ENCODE measurements at places on chromosomes 2 and 18.

GRCh38 chr2:234706086-234706485 lies 209.2 kb upstream of the ARL4C start:
- no peak for DNase-seq

DNA sequence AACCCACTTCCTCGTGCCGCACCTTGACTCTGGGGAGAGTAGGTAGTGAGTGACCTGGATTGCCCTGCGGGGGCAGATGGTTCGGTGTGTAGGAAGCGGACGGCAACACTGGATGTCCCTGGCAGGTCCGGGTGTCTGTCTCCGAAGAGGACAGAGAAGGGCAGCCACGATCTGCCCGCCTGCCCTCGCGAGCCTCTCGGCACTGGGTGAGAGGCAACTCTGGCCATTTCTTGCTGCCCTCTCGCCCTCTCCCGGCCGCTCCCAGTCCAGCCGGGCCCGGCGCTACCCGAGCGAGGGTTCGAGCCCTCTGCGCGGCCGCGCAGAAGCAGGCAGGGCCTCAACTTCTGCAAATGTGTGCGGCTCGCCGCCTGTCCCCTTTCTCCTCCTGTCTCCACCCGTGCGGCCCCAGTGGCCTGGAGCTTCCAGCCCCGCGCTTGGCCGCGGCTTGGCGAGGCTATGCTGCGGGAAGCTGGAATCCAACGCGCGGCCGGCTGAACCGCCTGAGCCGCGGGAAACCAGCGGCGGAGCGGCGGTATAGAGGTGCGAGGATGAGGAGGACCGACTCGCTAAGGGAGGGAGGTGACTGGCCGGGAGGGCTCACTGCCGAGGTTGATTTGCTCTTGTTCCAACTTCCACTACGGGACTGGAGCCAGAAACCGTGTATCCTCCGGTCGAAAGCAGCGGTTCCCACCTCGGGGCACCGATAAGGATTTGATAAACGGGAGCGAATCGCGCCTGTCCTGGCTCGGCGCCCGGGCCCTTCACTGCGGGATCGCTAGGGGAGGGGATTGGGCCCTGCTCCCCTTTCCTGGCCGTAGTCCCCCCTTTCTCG lies 1.5 kb downstream of the EPAS1 start:
- no peak for DNase-seq

DNA sequence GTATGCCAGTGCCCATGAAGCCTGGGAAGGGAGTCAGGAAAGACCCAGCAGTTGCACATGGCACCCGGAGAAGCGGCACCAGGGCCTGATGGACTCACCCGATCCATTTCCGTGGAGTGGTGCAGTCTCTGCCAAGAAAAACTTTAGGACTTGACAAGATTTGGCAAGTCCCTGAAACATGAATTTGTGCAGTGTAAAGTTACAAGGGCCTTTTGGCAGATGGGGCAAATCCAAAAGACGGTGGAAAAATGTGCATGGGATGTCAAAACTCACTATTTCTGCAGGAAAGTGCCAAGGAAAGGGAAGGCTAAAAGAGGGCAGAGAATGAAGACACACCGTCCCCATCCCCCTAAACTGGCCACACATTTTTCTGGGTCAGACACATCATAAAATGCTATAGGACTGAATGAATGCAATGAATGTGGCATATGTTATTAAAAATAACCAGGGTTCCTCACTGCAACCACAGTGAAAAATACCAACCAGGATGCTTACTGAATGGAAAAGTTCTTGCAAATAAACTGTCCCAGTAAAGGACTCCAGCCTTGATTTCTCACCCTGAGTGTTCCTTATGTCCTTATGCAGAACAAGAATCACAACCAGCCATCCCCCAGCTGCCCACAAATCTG lies 173.5 kb upstream of the SIX2 start:
- DNase-seq = no peak

GRCh38 chr2:98028931-98029717 lies 33.4 kb upstream of the TMEM131 start:
- DNase-seq = no peak

DNA sequence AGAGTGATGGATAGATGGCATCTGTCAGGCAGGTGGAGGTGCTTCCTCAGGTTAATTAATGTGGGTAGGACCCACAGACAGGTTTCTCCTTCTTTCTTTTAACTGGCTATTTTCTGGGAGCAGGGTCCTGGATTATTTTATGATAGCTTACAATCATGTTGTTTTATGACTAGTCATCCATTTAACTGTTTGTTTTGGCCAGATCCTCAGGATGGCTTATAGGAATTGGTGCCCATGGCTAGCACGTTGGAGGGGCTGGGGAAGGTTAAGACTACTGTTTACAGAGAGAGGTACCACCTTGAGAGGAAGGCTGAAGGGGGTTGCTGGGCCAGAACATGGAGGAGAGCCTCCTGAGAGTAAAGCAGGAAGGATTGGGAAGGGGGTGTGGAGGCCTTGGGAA lies 78.0 kb upstream of the MGAT5 start:
- no peak for DNase-seq

GRCh38 chr2:145086910-145087309 lies 567.0 kb upstream of the ZEB2 start:
- DNase-seq = no peak

GRCh38 chr2:11930211-11930761 lies 183.9 kb downstream of the LPIN1 start:
- DNase-seq = no peak

DNA sequence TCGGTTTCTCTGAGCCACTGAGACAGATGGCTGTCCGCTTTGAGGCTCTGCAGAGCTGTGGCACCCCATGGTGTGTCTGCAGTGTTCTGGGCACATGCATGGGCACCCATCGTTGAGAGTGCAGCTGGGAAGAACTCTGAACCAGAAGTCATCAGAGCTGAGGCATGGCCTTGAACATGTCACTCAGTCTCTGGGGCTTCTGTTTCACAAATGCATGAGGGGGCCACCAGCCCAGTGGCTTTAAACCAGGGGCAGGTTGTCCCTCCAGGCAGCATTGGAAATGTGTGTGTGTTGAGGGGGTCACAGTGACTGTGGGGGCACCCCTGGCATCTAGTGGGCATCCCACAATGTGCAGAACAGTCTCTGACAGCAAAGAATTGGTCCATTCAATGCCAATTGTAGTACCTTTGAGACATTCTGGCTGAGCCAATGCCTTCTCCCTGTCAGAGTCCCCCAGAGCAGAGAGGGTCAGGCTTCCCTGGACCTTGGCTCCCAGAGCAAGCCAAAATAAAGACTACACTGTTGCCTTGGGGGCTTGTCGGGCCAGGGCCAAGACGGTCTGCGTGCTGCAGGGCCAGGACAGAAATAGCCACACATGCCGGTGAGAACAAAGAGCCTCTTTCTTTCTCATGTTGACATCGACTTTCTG lies 9.3 kb upstream of the PSMD1 start:
- DNase-seq = no peak

DNA sequence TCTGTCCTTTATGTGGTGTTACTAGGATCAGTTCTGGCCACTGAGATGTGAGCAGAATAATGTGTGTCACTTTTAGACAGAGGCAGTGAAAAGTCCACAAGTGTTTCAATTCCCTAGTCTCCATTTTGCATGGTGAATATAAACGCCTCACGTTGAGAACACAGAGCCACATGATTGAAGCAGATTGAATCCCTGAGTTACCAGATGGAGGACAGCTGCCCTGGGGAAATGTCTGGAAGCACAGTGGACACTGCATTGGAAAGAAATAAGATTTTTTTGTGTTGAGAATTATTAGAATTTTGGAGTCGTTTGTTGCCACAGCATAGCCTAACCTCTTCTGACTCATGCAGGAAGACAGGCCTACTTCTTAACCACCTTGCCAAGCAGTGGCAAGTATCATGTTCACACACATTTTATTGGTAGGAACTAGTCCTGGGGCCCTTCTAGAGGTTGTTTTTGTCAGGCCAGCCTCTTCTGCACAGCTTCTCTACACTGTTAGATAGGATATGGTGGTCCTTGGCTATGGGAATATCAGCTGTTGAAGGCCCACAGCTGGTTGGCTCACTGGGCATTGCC lies 188.6 kb downstream of the TMEM182 start:
- no peak for DNase-seq

DNA sequence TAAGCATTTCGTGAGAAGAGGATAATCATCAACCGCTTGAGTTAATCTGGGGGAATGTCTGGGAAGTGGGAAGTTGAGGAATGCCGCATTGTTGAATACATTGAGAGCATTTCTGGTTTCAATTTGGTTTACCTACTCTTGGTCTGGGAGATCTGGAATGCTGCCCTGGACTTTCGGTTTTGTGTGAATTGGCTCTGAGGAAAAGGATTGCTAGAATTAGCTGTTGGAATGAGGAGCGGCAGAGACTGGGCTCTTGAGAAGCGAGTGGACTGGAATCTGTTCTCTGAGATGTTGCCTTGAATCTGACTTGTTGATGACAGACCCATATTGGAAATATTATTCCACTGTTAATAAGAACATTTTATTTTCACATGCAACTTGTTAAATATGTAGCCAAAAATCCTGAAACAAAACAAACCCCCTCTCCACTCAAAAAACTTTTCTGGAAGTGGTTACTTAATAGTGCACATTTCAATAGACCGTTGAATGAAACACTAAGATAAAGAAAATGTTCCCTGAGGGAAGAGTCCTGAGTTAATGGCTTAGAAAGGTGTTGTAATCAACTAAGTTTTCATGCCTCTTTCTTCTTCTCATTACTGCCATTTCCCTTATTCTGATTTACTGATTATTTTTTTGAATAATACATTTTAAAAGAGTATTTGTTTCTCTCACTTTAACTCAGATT lies 50.8 kb downstream of the PTPRM start:
- DNase-seq = no peak

GRCh38 chr18:45850021-45850420 lies 24.5 kb downstream of the SIGLEC15 start:
- DNase-seq = no peak

- DNase-seq = no peak
These were observed 1.7 kb upstream of the DPP4 start for GRCh38 chr2:162075689-162076132.
